ENCODE measurements at places on chromosomes 7 and 10. TPM values are rescaled to one million over a fixed set of nuclear protein-coding genes. Genes with fewer than 3 reads are reported as not detected.

Gene LAMTOR4
- total RNA-seq: 95.0 TPM

Gene PON1
- total RNA-seq: not detected

Gene CALHM3
- total RNA-seq: not detected

Gene OR2AE1
- 0.17 TPM for total RNA-seq

Gene STEAP1B
- total RNA-seq: 10.3 TPM

Gene IDI2
- not detected for total RNA-seq

Gene GIMAP7
- not detected for total RNA-seq

Gene PKD2L1
- total RNA-seq: not detected

Gene MBL2
- total RNA-seq: not detected

Gene CUTC
- total RNA-seq: 22.6 TPM

Gene SPDYE8
- not detected for total RNA-seq

Gene TWIST1
- total RNA-seq: 31.2 TPM

Gene PAPOLB
- total RNA-seq: under 0.01 TPM

Gene HOXA2
- total RNA-seq: 1.0 TPM

Gene ZNF488
- not detected for total RNA-seq

Gene JAZF1
- total RNA-seq: 4.6 TPM

Gene C10orf53
- not detected for total RNA-seq

Gene PTF1A
- total RNA-seq: not detected

Gene CPA4
- total RNA-seq: 20.0 TPM

Gene AKR1C2
- total RNA-seq: 10.6 TPM

Gene DNAJC30
- 1.8 TPM for total RNA-seq

Gene SAP25
- not detected for total RNA-seq

Gene CRYGN
- 0.50 TPM for total RNA-seq

Gene FGFR2
- total RNA-seq: 0.17 TPM

Gene SPDYE6
- total RNA-seq: not detected

Gene AMZ1
- 0.33 TPM for total RNA-seq

Gene CPVL
- 0.51 TPM for total RNA-seq

Gene DPCD
- total RNA-seq: 23.9 TPM

Gene AEBP1
- 133 TPM for total RNA-seq

Gene FEZF1
- total RNA-seq: not detected

Gene SUN3
- total RNA-seq: not detected

Gene NEUROG3
- total RNA-seq: not detected
